ENCODE measurements at places on chromosomes 6 and 20.

GRCh38 chr6:3871515-3871914 lies 22.3 kb downstream of the FAM50B start:
- DNase-seq = no peak

GRCh38 chr6:134321246-134321645 lies 3.3 kb upstream of the SGK1 start:
- DNase-seq = no peak

- DNase-seq = no peak
These were observed 582.3 kb upstream of the GJE1 start for GRCh38 chr6:141550471-141550870.

DNA sequence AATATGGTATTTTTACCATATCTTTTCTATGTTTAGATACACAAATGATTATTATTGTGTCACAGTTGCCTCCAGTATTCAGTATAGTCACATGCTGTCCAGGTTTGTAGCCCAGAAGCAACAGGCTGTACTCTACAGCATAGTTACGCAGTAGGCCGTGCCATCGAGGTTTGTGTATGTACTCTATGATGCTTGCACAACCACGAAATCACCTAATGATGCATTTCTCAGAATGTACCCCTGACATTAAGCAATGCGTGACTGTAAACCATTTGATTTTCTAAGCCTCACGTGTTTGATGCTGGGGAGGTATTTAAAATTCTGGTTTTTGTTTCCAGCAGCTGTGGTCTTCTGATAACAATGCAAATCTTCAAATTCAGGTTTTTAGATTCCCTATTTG lies 207.6 kb downstream of the UST start:
- no peak for DNase-seq

DNA sequence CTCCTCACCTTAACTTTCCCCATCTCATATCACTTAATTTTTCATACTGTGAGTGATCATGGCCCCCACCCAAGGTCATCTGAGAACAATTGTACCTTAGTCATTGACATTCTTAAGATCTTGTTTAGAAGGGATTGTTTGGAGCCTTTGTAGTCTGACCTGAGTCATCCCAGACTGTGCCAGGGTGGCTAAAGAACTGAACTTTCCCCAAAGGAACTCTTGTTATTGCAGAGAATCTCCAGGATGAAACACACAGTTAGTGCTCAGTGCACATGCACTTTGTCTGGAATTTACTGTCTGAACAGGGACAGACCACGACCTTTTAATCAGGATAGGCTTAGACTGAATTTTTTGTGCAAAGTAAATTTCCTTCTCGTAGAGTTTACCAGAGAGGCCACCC lies 112.6 kb upstream of the CCN2 start:
- DNase-seq = no peak

- DNase-seq = no peak
These were observed 1.7 kb downstream of the TNXB start for GRCh38 chr6:32107406-32107805.

DNA sequence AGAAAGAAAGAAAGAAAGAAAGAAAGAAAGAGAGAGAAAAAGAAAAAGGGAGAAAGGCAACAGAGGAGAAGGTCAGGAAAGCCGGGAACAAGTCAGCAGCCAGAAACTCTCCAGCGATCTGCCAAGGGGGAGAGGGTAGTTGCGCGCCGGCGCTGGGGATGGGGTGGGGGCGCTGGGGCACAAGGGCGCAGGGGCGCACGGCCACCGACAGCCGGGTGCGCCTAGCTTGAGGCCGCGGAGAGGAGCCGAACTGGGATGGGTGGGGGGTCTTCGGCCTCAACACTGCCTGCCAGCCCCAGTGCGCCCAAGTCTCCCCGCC lies 533 bp upstream of the RSPO3 start:
- DNase-seq = no peak
